Smooth muscle cell of the umbilical artery (primary cell): ENCODE measurements at places on chromosomes 5 and 9. TPM values are rescaled to one million over a fixed set of nuclear protein-coding genes. Genes with fewer than 3 reads are reported as not detected.

Gene CAVIN4
- total RNA-seq: 2.4 and 3.6 TPM in 2 replicates

Gene SLC23A1
- not detected in 2 replicates for total RNA-seq

Gene SLC28A3
- total RNA-seq: 0.59 and 1.0 TPM in 2 replicates

Gene AIF1L
- total RNA-seq: 0.09 and 0.30 TPM in 2 replicates

Gene INSL4
- total RNA-seq: not detected in 2 replicates

Gene CLK4
- total RNA-seq: 21.1 and 27.3 TPM in 2 replicates

Gene GALNT12
- 72.3 and 104 TPM in 2 replicates for total RNA-seq

Gene TOR1B
- total RNA-seq: 58.1 and 58.2 TPM in 2 replicates

Gene SLC34A3
- under 0.01 TPM in 1 of 2 replicates, not detected in the other for total RNA-seq

Gene STPG3
- not detected in 2 replicates for total RNA-seq

Gene OBP2B
- not detected in 2 replicates for total RNA-seq

Gene USP20
- 11.3 and 17.7 TPM in 2 replicates for total RNA-seq

Gene FOXD4
- total RNA-seq: under 0.01 and 0.09 TPM in 2 replicates

Gene SPOCK1
- 587 and 651 TPM in 2 replicates for total RNA-seq

Gene TRIM36
- 1.4 and 1.5 TPM in 2 replicates for total RNA-seq

Gene SH3TC2
- 1.2 TPM in 2 replicates for total RNA-seq

Gene ADGRD2
- not detected in 2 replicates for total RNA-seq

Gene FBLL1
- total RNA-seq: 0.30 and 1.1 TPM in 2 replicates

Gene TUT7
- total RNA-seq: 43.7 and 51.8 TPM in 2 replicates

Gene SLC12A2
- 21.4 and 31.8 TPM in 2 replicates for total RNA-seq

Gene MRPL36
- 19.3 and 30.1 TPM in 2 replicates for total RNA-seq

Gene NANS
- 84.6 and 87.3 TPM in 2 replicates for total RNA-seq

Gene EQTN
- not detected in 2 replicates for total RNA-seq

Gene PCDHGA9
- 3.6 and 4.5 TPM in 2 replicates for total RNA-seq

Gene TPM2
- 1,294 and 1,826 TPM in 2 replicates for total RNA-seq

Gene ITK
- under 0.01 TPM in 1 of 2 replicates, not detected in the other for total RNA-seq

Gene GAPT
- total RNA-seq: not detected in 2 replicates

Gene ZNF354C
- 7.1 and 8.1 TPM in 2 replicates for total RNA-seq

Gene TTLL11
- 3.6 and 4.6 TPM in 2 replicates for total RNA-seq

Gene CMYA5
- total RNA-seq: under 0.01 and 0.28 TPM in 2 replicates

Gene SPATA31A3
- not detected in 2 replicates for total RNA-seq

Gene GDF9
- total RNA-seq: under 0.01 and 0.09 TPM in 2 replicates

Gene C1QTNF3
- total RNA-seq: 0.30 and 0.60 TPM in 2 replicates
